ENCODE measurements at places on chromosomes 1 and 21. TPM values are rescaled to one million over a fixed set of nuclear protein-coding genes. Genes with fewer than 3 reads are reported as not detected.

DNA sequence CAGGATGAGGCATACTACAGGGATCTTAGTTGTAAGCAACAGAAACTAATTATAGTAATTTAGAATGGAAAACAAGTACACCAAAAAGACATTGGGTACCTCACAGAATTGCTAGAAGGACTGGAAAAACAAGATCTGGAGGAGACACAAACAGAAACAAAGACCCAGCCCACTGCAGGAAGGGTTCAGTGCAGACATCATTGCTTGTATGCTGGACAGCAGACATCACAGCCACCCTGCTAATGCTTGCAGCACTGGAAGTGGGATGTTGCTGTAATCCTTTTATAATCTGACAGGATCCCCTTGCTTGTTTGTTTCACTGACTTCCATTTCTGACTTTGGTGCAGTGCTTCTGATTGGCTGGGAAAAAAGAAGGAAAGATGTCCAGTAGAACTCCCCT is 111.4 kb upstream of the ZNF678 start:
- no peak for DNase-seq

DNA sequence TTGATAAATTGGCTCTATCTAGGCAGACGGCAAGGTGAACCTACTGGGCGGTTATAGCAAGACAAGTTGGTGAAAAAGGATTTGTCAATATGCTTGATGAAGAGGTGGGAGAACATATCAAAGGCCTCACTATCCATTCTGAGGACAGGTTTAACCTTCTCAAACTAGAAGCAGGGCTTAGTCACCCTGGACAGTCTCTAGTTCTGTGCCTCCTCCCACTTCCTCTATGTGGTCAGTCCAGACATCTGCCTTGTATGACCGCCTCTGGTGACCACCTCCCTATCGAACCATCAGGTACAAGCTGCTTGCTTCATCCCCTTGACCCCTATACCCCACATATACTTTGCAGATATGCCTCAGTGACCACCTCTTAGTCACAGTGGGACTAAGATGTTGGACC is 2.3 kb upstream of the SCYL3 start:
- DNase-seq = no peak

- DNase-seq = no peak
These were observed 5.2 kb downstream of the B3GALT6 start for GRCh38 chr1:1236945-1237873.

DNA sequence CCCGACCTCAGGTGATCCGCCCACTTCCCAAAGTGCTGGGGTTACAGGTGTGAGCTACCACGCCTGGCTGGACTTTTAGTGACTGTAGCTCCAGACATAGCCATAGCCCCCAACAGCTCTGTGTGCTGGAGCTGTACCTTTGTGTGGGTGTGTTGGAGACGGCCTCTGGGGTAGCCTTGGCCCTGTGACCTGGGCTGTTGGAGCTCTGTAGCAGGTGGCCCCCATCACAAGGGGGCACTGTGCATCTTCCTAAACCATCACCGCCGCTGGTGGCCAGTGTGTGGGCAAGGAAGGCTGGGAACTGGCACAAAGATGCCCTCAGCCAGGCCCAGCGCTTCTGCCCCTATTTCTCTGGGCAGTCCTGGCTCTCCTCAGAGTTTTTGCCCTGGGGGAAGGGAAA is 38.4 kb upstream of the FOXO6 start:
- no peak for DNase-seq

CFHR3 gene
- 1.5 TPM for total RNA-seq

RHOU gene
- total RNA-seq = 25.8 TPM

NR5A2 gene
- total RNA-seq = 3.2 TPM

ASCL5 gene
- not detected for total RNA-seq

KPRP gene
- total RNA-seq = not detected

All from lung (tissue), 17 donors.